ENCODE measurements at places on chromosomes 6 and 20. TPM values are rescaled to one million over a fixed set of nuclear protein-coding genes. Genes with fewer than 3 reads are reported as not detected.

DNA sequence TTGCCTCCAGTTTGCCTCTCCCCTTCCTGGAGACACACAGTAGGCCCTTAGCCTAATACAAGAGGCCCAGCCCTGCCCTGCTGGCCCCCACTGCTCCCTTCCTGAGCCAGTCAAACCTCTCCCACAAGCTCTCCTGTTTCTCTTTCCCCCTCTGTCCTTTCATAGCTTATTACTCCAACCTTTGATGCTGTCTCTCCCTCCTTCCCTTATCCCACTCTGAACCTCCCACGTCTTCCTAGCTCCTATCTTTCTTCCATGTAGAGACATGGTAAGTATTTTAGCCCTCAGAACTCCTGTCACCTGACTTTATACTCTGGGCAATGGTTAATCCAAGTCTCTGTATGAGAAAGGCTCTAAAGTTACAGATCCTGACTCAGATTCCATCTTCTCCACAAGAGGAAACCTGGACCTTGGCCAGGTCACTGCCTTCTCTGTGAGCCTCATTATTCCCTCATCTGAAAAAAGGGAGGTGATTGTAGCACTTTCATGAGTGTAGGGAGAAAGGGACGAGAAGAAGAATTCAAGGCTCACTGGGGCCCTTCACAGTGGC lies 6.7 kb downstream of the TGIF2 start:
- H3K4me1 ChIP-seq: peaks cover 7% of the 10 kb centered on the region
- H3K4me3 ChIP-seq: no peak overlapping the region
- no peak overlapping the region for H3K27ac ChIP-seq
- no peaks in the 10 kb centered on the region for H3K27me3 ChIP-seq

- no peak for DNase-seq
- no peaks in the 10 kb centered on the region for H3K36me3 ChIP-seq
- H3K4me1 ChIP-seq: no peaks in the 10 kb centered on the region
Observed at GRCh38 chr6:138246650-138247440, 28.6 kb upstream of the PBOV1 start.

DNA sequence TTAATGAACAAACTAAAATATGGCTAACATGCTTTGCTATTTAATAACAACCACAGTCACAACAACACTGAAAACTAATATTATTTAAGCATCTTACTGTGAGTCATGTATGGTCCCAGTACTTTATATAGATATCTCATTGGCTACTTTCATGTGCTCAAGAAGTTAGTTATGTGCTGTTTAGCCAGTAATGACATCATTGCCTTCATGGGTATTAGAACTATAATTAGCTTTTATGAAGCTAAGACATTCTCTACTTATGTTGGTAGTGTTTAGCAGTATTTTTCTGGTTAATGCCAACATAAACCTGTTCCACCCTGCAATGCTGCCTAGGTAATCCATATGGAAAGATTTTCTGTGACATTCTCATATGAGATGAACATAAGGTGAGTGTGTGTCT lies 56.1 kb downstream of the ADGRG6 start:
- no peak overlapping the region for H3K4me3 ChIP-seq
- no peak overlapping the region for H3K27ac ChIP-seq
- H3K4me1 ChIP-seq: no peaks in the 10 kb centered on the region
- H3K27me3 ChIP-seq: no peaks in the 10 kb centered on the region
- DNase-seq: no peak

GRCh38 chr6:162032620-162033019 lies 694.9 kb downstream of the PRKN start:
- H3K36me3 ChIP-seq: no peaks in the 10 kb centered on the region
- no peak overlapping the region for H3K27ac ChIP-seq

DNA sequence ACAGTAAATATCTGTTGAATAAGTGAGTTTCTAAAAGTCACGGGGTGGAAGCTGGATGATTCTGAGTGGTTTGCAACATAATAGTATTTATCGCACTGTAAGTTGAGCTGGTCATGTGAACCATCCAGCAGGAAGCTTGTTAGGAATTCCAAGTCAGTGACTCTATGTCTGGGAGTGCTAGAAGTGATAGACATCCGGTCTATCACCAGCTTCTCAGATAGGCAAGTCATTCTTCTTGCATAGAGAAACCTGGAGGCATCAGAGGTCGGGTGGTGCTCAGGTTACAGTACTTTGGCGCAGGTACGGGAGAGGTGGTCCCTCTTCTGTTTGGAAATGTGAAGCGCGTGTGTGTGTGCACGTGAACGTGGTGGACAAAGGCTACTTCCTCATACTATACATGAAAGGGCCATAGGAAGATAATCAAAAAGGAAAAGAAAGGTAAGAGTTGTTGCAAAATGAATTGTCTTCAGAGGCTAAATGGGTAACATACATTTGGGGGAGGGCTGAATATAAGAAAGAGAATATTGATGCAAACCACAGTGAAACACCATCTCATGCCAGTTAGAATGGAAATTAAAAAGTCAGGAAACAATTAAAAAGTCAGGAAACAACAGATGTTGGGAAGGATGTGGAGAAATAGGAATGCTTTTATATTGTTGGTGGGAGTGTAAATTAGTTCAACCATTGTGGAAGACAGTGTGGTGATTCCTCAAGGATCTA lies 299.3 kb upstream of the ZFP64 start:
- no peak for DNase-seq
- no peak overlapping the region for H3K4me3 ChIP-seq
- H3K27me3 ChIP-seq: no peaks in the 10 kb centered on the region

DNA sequence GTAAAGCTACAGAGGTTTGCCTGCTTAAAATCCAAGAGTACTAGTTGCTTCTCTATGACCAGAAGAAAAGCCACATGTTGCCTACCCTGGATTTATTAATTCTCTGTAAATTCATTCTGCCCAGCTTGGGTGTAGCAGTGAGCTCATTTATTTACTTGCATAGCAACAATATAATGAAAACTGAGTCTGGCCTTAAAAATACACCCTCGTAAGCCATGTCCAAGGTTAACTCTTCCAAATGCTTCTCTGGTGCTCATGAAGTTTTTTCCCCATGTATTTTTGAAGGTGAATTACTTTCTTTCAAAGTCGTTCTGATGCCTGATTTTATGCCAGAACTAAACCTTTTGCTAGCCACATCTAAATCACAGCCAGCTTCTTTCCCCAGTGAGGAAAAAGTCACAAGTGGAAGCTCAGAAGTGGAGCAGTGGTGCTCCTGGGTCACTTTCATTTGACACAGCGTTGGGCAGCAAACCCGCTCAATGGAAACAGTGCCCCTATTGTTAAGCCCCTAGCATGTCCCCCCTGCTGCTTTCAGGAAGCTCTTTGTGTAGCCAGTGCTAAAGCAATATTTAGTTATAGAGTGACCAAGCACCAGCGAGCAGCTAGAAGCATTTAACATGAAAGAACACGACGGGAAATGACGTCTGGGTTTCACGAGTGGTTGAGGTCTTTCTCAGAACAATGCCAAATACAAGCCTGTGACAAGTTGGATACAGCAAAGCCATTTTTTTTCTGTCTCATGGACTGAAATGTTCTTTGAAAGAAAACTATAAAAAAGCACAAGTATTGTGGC lies 29.8 kb downstream of the NEDD9 start:
- no peaks in the 10 kb centered on the region for H3K4me1 ChIP-seq
- H3K36me3 ChIP-seq: no peaks in the 10 kb centered on the region
- no peak for DNase-seq
- H3K4me3 ChIP-seq: no peak overlapping the region
- peak overlapping the region; percentile 38 for H3K27ac ChIP-seq
- no peaks in the 10 kb centered on the region for H3K27me3 ChIP-seq

DNA sequence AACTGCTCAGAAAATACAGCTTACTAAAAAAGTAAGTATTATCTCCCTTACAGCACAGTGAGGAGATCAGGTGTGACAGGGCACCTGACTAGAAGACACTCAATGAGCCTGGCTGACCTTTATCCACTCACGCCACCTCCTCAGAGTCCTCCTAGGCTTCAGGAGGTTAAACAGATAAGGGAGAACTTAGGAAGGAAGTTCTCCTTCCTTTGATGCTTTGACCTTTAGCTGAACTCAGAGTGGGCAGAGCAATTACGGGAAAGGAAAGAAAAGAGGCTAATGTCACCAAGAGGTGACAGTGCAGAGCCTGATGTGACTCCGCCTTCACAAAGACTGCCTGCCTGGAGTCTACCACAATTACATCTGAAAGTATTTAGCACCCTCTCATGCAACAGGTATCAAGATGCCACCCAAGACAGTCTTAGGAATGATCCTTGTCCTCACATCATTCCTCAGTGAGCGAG lies 36.7 kb downstream of the MAN1A1 start:
- no peak overlapping the region for H3K27ac ChIP-seq
- no peaks in the 10 kb centered on the region for H3K27me3 ChIP-seq
- no peaks in the 10 kb centered on the region for H3K4me1 ChIP-seq

DNA sequence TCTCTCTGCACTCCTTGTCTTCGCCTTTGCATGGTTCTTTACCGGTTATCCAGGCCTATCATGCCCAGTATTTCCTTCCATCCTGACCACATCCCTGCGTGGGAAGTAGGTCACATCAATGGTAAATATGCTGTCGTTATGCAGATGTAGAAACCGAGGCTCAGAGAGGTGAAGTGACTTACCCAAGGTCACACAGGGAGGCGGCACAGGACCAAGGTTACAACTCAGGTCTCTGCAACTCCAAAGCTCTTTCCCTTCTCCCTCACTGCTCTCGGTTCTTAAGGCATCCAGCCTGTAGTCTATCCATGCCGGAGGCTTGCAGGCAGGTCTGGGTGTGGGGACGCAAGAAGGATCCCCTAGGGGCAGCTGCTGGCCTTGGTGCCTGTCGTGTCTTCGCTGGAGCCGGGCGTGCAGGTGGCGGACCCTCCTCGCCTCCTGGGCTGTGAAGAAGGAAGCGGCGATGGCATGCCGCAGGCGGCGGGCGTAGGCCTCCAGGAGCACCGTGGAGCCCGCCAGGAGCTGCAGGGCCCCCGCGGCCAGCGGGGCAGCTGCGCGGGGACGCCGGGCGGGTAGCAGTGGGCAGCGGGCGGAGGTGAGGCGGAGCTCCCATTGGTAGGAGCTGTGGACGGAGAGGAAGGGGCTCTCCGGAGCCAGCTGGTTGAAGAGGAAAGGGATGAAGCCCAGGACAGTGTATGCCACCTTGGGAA lies 9.1 kb downstream of the OCSTAMP start:
- peaks cover 44% of the 10 kb centered on the region for H3K27me3 ChIP-seq
- no peak for DNase-seq
- H3K36me3 ChIP-seq: no peaks in the 10 kb centered on the region
- no peaks in the 10 kb centered on the region for H3K4me1 ChIP-seq
- H3K27ac ChIP-seq: no peak overlapping the region
- H3K4me3 ChIP-seq: no peak overlapping the region

DNA sequence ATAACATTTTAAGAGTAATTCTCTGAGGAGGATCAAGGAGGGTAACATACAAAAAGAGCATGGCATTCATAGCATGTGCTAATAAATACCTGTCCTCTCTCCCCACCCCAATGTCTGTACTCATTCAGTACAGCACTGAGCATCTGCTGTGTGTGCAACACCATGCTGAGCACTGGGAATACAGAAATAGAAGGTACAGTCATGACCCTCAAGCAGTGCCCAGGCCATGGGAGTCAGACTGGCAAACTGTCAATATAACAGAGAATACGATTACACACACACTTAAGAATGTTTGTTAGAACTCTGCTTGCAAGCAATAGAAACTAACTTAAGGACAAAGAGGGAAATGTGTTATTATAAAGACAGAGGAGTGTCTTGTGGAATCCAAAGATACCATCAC lies 24.7 kb upstream of the ZFAND3 start:
- H3K36me3 ChIP-seq: no peaks in the 10 kb centered on the region
- DNase-seq: no peak
- no peaks in the 10 kb centered on the region for H3K27me3 ChIP-seq
- no peak overlapping the region for H3K4me3 ChIP-seq
- H3K4me1 ChIP-seq: no peaks in the 10 kb centered on the region
- no peak overlapping the region for H3K27ac ChIP-seq

DNA sequence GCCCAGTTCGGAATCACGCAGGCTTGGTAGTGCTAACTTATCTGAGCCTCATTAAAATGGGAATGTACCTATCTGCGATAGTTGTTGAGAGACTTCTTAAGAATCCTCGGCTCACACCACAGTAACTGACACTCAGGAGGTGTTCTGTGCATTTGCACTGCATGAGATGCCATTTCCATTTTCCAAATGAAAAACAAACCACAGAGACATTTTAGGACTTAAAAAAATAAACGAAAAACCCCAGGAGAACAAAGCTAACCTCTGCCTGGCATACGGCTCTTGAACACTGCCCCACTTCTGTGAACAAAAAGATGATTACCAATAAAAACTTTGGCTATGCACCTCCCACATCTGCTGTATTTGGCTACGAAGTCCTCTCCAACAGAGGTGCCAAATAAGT lies 37.6 kb downstream of the BEND3 start:
- no peak for DNase-seq
- H3K27me3 ChIP-seq: no peaks in the 10 kb centered on the region
- no peak overlapping the region for H3K27ac ChIP-seq
- H3K36me3 ChIP-seq: no peaks in the 10 kb centered on the region
- H3K4me3 ChIP-seq: no peak overlapping the region
- no peaks in the 10 kb centered on the region for H3K4me1 ChIP-seq

DNA sequence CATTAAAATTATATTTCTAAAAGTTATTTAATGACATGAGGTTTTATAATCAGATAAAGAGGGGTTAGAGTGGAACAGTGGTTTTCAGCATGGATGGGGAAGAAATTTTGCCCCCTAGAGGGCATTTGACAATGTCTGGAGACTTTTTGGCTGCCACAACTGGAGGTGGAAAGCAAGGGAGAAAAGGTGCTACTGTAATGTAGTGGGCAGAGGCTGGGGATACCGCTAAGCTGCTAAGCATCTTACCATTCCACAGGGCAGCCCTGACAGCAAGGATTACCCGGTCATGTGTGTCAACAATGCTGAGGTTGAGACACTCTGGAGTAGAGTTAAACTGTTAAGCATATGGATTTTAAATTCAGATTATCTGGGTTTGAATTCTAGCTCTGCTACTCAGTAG lies 52.9 kb upstream of the FABP7 start:
- no peaks in the 10 kb centered on the region for H3K36me3 ChIP-seq
- H3K27me3 ChIP-seq: no peaks in the 10 kb centered on the region
- DNase-seq: no peak
- no peaks in the 10 kb centered on the region for H3K4me1 ChIP-seq
- H3K27ac ChIP-seq: no peak overlapping the region

DNA sequence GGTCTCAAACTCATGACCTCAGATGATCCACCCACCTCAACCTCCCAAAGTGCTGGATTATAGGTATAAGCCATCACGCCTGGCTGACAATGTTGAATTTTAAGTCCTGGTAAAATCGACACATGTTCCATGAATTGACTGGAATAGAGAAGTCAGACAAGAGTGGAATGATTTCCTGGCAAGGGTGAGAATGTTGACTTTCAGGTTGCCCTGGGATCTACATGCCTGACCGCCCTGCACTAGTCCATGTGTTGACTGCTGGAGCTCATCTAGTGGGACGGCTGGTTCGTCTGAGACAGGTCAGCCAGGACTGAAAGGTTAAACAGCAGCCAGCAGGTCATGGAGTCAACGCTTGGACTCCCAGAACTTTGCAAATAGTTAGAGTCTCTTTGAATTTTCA lies 88.8 kb downstream of the SASH1 start:
- H3K27me3 ChIP-seq: no peaks in the 10 kb centered on the region
- no peak overlapping the region for H3K4me3 ChIP-seq
- no peaks in the 10 kb centered on the region for H3K36me3 ChIP-seq
- H3K4me1 ChIP-seq: no peaks in the 10 kb centered on the region

SFT2D1 gene
- 52.4 TPM for total RNA-seq

KIF13A gene
- 60.4 TPM for total RNA-seq

HLA-DQB1 gene
- total RNA-seq: 1.3 TPM

GABRR1 gene
- not detected for total RNA-seq

TMEM74B gene
- total RNA-seq: 0.73 TPM

IBTK gene
- 33.4 TPM for total RNA-seq

DLK2 gene
- total RNA-seq: not detected

TXLNB gene
- total RNA-seq: 2.5 TPM

All from breast epithelium (tissue), 4 donors.